ENCODE measurements at places on chromosomes 16 and 17.

DNA sequence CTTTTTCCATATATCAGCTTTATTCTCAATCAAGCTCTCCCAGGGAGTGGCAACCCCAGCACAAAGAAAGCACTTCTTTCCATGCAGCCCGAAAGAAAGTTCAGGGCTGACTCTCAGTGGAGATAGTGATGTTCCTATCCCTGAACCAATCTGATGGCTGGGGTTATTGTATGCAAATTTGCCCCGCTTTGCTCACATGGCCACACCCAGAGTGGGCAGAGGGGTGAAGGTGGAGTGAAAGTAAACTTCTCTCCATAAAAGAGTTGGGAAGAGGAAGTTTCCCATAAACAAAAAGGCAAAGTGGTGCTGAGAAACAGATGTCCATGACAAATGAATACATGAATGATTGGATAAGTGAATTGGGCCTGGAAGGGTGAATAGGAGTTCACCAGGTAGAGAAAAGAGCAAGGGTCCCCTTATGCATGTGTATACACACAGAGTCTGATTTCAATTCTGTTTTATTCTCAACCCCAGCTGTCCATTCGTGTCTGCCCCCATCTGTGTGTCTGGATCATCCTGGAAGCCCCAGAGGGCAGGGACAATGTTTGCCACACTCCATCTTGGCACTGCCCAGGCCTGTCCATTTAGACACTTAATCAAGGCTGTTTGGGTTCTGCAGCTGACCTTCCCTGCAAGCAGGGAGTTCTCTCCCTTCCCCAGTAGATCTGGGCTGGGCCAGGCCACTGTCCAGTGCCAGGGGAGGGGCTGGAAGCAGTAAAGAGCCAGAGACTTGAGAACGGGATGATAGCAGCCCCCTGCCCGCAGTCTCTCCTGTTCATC lies 14.1 kb upstream of the NGFR start:
- no peak for DNase-seq

DNA sequence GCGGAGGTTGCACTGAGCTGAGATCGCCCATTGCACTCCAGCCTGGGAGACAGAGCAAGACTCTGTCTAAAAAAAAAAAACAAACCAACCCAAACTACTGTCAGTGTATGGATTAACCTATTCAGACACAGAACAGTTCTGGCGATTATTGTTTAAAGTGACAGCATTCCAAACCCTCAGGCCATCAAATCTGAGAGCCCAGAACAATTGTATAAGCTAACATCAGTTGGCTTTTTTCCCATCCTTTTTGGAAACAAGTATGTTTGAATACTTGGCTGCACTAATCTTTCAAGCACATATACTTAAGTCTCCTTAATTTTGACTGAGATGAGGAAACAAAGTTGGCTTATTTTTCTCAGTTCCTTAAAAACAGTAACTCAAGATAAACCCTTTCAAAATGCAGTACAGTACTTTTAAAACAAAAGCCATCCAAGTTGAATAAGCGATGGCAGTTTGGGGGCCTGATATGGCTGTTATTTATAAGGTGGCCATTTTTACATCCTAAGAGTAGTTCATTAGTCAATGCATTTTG lies 1.4 kb downstream of the ZSWIM7 start:
- DNase-seq, result no peak

DNA sequence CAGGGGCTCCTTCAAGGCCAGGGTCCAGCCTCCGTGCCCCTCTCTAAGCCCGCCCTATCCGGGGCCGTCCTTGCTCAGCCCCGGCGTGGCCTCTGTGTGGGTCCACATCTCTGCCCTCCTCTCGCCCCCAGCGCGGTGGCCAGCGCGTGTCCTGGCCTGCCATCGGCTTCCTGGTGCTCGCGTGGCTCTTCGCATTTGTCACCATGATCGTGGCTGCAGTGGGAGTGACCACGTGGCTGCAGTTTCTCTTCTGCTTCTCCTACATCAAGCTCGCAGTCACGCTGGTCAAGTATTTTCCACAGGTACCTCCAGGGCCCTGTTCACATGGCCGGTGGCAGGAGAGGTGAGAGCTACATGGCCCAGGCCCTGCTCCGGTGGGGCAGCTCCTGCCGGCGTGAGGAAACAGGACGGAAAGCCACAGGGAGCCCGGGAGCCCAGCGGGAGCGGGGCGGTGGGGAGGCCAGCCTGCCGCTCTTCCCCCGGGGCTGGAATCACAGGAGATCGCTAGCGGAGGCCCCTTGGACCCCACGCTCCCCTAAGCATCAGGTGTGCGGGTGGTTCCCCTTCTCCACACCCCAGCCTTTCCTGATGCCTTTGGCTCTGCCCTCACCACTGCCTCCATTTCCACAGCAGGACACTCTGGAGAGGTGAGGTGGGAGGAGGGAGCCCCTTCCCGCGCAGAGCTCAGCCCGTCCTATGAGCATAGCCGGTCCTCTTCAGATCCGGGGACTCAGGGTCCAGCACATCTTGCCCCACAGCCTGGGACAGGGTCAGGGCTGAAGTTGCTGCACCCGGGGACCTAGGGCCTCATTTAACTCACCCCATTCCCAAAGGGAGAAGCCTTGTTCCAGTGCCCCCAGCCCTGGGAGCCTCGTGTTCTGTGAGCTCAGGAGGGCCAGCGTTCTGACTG lies 10.2 kb downstream of the TAX1BP3 start:
- no peak for DNase-seq

- no peak for DNase-seq
Observed at GRCh38 chr17:42698736-42699414, 16.5 kb downstream of the CNTNAP1 start.

GRCh38 chr16:88377961-88378360 lies 4.8 kb upstream of the ZNF469 start:
- no peak for DNase-seq

DNA sequence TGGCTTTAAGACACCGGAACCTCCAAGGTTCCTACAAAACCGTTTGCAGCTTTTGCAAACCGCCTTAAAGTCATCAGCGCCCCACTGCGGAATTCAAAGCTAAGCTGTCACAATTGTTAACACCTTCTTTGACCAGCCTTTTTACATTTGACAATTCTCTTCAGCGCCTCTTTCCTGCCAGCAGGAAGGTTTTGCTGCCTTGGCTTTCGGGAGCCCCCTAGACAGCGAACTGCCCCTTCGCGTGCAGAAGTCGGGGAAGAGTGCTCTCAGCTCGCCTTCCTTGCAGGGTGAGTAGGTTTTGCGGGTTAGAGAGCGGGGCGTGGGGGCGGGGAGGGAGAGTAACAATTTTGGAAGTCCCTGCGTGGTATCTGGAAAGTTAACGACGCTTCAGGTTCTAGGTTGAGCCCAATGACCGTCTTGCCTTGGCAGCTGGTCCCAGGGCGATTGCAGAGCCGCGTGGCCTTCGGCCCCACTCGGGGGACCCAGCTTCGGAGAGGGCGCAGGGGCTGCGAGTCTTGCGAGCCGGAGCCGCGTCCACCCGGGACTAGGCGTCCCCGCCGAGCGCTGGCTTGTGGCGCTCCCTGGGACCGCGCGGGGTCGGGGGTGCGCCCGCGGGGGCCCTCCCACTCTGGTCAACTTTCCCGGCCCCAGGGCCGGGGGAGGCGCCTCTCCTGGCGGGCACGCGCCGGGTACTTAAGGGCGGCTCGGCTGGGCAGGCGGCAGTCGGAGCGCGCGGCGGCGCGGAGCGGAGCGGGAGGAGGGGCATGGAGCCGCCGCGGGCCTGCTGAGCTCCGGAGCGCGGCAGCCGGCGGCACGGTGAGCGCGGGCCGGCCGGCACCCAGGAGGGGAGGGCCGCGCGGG lies at the start of gene HAS3:
TSS of gene HAS3 (plus strand) at position 153 of the 861 bp plus-strand sequence. CDS start 3,743 bp downstream, outside the sequence.
- DNase-seq, result peak; percentile 49

GRCh38 chr16:6753553-6753952 lies 579.1 kb upstream of the RBFOX1 start:
- no peak for DNase-seq

DNA sequence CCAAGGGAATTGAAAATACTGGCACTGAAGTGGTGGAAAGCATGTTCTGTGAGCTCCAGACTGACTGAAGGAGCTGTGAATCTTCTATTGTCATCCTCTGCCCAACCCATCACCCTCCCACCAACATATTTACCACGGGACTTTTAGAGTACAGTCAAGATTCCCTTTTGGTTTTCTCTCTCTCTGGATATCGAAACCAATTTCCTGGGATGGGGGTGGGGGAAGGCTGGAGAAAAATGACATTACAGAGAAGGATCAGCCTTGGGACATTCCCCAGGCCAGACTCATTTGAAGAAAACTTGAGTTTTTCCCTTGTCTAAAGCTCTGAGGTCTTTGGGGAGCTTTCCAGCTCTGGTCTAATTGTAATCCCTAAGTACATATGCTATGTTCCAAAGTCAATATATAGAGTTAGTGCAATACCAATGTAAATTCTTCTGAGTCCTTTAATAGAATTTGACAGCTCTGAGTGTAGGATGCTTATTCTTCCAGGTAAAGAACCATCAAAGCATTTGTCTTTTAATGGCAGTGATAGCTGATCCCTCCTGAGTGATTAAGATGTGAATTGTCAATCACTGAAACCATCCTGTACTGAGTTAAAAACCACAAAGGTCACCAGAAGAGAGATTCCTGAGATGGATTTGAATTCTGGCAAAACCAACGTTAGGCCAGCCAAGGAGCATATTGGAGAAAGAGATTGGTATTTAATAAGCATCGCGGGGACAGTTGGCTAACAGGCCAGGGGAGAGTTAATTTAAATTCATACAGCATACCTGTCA lies 48.8 kb upstream of the CCL1 start:
- no peak for DNase-seq

DNA sequence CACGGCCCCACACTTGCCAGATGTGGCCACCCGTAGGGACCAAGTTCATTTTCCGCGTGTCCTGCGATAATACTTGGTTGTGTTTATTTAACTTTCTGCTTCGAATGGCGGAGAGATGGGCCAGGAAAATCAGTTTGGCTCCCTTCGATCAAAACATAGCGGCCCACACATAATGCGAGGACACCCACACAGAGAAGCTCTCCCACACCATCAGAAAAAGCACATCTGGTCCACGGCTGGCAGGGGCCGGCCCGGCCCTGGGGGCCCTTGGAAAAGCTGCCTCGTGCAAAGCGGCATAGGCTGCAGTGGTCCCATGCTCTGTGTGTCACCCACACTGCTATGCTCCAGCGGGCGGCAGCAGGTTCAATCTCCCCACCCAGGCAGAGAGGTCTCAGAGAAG lies 46.9 kb downstream of the ZNF423 start:
- no peak for DNase-seq

GRCh38 chr17:8745586-8746500 lies 1.2 kb upstream of the CCDC42 start:
- DNase-seq, result peak; percentile 83

- no peak for DNase-seq
Observed at GRCh38 chr17:66960613-66961012, 3.9 kb upstream of the CACNG4 start.

DNA sequence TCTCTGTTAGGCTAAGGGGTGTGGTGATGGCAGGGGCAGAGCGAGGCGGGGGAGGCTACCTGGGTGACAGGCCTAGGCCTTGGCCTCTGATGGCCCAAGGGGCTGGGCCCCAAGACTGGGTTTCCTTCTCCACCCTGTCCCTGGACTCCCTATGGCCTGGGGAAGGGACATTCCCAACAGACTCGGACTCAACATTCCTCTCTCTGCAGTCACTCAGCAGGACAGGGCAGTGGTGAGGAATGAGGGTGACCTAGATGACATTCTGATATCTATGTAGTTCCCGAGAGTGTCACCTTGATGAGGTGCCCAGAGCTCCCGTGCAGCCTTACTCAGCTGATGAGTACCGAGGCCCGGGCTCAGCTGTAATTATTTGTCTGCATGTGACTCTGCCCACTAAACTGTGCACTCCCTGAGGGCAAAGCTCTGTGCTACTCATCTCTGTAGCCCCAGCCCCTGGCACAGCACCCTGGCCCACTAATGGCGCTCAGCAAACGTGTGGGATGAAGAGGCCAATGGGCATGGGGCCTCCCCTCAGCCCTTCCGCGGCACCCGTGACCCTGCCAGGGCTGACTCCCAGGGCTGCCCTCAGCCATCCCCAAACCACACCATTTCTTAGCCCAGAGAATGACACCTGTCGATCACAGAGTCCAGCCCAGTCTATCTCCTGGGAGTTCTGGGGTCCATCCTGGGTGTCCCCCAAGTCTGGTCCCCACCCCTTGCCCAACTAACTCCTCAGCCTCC lies 2.2 kb downstream of the PLCD3 start:
- no peak for DNase-seq

GRCh38 chr17:18321309-18321708 lies 6.2 kb downstream of the SMCR8 start:
- DNase-seq, result no peak
